SK-N-MC (cell line): ENCODE measurements at places on chromosomes 16 and 17.

DNA sequence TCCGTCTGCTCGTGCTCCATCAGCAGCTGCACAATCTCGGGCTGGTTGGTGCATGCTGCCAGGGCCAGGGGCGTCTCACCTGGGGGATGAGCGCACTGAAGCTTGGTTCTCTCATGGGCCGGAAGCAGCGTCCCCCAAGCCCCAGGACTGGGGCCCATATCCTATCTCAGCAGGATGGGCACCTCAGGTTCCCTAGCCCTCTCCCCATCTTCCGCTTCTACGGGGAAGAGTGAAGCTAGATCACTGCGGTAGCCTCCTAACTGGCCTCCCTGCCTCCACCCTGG, 24.8 kb downstream of the TRPV3 start:
- no peak for DNase-seq

DNA sequence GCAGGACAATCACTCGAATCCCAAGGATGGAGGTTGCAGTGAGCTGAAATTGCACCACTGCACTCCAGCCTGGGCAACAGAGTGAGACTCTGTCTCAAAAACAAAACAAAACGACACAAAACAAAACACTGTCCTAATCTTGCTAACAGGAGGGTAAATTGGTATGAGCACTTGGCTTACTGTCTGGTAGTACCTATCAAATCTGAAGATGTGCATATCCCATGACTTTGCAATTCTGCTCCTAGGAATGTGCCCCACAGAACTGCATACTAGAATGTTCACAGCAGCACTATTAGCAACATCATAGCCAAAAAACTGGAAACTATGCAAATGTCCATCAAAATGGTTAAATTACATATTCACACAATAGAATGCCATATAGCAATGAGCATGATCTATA, 15.7 kb downstream of the MTSS2 start:
- DNase-seq, result no peak

DNA sequence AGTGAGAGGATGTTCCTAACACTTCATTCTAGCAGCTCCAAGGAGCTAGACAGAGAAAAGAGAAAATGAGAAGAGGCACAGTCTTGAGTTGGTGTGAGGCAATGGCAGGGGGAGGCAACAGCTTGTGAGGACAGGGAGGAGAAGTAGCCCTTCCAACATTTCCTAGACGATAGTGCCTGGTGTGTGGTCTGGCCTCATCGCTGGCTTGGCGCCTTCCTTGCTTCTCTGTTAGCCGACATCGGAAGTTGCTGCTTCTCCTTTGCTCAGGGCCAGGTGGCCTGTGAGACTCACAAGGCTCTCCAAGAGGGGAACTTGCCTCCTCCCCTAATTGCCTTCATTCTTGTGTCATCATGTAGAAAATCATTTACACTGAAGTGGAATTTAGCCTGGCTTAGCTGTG, 208.7 kb downstream of the MAP2K4 start:
- no peak for DNase-seq

- DNase-seq, result no peak
Measured at GRCh38 chr17:79890706-79891105, 51.5 kb upstream of the CBX4 start.

DNA sequence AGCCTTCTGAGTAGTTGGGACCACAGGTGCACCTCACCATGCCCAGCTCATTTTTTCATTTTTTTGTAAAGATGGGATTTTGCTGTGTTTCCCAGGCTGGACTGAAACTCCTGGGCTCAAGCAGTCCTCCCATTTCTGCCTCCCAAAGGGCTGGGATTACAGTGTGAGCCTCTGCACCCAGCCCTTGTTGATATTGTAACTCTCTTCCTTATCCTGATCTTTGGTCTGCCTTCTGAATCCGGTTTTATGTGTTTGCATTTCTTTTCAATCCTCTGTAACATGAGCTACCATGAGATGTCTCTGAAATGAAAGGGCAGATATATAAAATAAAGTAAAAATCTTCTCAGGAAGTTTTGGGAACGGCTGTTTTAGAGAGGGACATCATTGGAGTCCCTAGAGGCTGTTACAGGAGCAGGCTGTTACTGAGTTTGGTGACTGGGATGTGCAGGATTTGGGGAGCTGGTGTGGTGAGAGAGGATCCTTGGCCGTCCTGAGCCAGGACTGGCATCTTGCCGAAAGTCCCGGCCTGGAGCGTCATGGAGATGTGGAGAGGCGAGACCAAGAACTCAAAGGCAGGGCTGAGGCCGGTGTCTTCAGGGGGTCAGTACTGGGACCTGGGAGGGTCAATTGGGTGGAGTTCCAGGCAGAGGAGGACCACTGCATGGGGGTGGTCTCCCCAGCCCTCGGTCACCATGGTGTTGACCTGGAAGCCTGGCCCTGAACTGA, 39.4 kb downstream of the ATP2C2 start:
- DNase-seq, result no peak

- DNase-seq, result no peak
Measured at GRCh38 chr16:11734653-11735043, 8.0 kb downstream of the TXNDC11 start.

- DNase-seq, result no peak
Measured at GRCh38 chr17:8311131-8311790, 1.2 kb downstream of the ARHGEF15 start.

DNA sequence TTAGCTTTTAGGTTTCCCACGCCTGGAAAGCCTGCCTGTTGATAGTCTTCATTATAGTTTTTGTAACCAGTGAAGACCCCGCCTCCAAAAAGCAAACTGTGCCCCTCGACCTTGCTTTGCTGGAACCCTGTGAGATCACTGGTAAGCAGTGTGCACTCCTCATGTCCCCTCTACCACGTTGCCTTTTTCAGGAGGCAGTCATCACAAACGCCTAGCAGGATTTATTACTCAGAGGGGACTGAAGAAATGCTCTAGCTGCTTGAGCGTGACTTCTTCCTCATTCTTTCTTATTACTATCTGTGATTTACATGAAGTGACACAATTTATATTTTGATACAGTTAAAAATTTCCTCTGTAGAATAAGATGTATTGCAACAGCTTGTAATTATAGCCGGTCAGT, 6.5 kb upstream of the KRTAP3-1 start:
- no peak for DNase-seq

GRCh38 chr17:30323262-30323894, 10.5 kb downstream of the TMIGD1 start:
- peak; percentile 61 for DNase-seq

- no peak for DNase-seq
Measured at GRCh38 chr17:35132099-35132498, 10.0 kb downstream of the NLE1 start.

DNA sequence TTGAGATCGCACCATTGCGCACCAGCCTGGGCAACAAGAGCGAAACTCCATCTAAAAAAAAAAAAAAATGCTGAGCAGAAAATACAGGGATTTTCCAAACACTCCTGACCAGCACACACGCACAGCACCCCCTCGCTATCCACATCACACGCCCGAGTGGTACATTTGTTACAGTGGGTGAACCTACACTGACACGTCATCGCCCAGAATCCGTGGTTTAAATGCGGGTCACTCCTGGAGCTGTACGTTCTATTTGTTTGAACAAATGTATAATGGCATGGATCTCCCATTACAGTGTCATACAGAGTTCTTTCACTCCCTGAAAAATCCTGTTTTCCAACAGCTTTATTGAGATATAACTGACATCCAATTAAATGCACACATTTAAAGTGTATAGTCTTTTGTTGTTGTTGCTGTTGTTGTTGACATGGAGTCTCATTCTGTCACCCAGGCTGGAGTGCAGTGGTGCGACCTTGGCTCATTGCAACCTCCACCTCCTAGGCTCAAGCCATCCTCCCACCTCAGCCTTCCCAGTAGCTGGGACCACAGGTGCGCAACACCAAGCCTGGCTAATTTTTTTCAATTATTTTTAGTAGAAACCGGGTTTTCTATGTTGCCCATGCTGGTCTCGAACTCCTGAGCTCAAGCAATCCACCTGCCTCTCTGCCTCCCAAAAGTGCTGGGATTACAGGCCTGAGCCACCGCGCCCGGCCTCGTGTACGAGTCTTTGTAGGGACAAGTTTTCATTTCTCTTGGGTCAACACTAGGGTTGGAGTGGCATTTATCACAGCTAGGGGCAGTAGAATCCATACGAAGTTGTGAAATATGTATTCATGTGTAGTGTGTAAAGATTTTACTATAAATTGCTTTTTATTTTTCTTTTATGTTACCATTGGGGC, 4.4 kb upstream of the CARHSP1 start:
- no peak for DNase-seq

DNA sequence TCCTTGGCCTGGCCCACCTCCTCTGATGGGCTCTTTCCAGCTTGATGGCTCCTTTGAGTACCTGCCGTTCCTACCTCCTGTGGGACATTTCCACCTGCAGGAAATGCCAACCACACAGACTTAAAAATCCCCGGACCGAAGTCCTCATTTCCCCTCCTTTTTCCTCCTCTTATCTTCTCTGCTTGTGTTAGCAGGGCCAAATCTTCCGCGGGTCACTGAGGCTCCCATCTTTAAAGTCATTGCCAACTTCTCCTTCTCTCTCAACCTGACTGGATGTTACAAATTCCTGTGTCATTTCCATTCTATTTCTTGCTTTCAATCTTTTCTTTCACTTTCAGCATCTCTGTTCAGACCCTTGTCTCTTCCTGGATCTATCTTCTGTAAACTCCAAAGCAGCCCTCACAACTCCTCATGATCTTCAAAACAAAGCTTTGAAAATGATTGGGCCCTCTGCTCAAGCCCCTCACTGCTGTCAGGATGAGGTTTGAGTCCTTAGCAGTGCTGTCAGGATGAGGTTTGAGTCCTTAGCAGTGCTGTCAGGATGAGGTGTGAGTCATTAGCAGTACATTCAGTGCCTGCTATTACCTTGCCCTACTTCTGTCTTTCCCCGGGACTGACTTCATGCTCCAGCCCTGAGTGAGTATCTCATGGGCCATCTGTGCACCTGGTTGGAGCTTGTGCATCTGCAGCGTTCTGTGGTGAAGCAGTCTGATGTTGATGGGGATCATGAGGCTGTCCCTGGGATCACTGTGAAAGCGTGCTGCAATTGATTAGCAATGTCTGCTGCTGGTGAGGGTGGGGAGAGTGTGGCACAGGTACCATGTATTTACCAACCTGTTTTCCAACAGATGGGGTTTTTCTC, 100.1 kb downstream of the IRF8 start:
- DNase-seq, result no peak

- no peak for DNase-seq
Measured at GRCh38 chr16:69083306-69083941, 22.0 kb upstream of the HAS3 start.

- DNase-seq, result no peak
Measured at GRCh38 chr17:8741366-8741765, 3.3 kb downstream of the CCDC42 start.

DNA sequence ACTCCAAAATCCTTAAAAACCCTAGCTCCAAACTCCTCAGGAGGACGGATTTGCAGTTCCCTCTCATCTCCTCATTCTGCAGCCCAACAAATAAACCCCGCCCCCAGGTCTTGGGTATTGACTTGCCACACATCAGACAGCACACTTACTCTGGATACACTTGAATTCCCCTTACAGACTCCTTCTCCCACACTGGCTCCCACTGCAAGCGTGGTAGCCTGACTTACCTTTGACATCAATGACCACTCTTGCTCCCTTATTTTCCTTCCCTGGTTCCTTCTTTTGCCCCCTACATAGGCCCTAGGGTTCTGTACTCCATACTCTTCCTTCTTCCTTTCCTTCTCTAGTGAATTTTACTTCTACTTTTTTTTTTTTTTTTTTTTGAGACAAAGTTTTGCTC, 7.5 kb downstream of the RFFL start:
- DNase-seq, result no peak

GRCh38 chr17:61307905-61308886, 91.4 kb upstream of the TBX2 start:
- DNase-seq, result no peak

- DNase-seq, result no peak
Measured at GRCh38 chr16:85650844-85651628, 37.7 kb downstream of the GINS2 start.

DNA sequence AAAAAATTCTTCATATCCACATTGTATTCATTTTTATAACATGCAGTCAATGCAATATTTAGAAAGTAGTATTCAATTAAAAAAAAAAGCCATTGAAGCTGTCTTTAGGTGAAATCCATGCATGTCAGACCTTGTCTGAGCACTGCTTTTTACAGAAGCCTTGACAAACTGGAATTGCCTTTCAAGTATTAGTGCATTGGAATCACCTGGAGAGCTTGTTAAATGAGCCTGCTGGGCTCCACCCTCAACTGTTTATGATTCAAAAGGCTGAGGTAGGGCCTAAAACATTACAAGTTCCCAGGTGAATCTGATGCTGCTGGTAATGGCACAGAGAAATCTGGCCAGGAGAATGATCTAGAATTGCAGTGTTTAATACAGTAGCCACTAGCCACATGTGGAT, 85.8 kb downstream of the HIC1 start:
- no peak for DNase-seq

GRCh38 chr16:26594666-26595065, 472.1 kb upstream of the C16orf82 start:
- no peak for DNase-seq

GRCh38 chr16:47213761-47214440, 70.2 kb upstream of the NETO2 start:
- no peak for DNase-seq

- no peak for DNase-seq
Measured at GRCh38 chr17:8420041-8420934, 15.4 kb upstream of the NDEL1 start.

GRCh38 chr16:10957771-10958482, 13.6 kb downstream of the CLEC16A start:
- DNase-seq, result no peak

DNA sequence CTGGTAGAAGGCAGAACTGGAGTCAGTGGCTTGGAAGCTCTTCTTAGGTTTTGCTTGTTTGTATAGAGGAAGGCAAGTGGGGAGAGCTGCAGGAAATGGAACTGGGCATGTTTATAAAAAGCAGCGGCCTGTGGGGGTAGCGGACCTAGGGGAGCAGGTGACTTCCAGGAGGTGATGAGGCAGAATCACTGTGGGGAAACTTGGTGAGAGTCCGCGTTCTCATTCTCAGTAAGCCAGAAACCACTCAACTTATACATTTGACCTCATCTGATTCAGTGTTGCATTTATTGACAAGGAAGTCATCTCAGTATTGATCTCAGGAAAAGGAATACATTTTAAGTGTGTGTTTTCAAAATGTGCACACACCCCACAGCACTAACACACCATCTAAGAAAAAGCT, 299.8 kb downstream of the CNTNAP4 start:
- DNase-seq, result no peak

- DNase-seq, result no peak
Measured at GRCh38 chr17:79142375-79142774, 67.8 kb downstream of the ENGASE start.

DNA sequence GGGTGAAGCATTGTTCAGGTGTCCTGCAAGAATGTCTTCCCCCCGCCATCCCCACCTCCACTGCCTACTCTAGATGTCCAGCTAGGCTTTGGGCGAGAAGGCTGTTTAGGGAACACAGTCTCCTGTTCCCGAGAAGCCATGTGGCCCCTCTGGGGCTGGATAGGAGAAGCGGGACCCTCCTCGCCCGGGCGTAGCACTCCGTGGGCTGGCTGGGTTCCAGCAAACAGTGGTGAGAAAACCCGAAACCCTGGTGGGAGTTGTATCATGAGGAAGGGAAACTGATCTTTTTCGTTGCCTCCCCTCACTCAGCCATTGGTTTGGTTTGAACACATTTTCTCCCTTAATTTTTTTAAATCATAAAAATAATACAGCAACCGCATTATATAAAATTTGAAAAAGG, 56.6 kb downstream of the IRF8 start:
- DNase-seq, result no peak
